WERI-Rb-1 (cell line): ENCODE measurements at places on chromosomes 12 and 14.

DNA sequence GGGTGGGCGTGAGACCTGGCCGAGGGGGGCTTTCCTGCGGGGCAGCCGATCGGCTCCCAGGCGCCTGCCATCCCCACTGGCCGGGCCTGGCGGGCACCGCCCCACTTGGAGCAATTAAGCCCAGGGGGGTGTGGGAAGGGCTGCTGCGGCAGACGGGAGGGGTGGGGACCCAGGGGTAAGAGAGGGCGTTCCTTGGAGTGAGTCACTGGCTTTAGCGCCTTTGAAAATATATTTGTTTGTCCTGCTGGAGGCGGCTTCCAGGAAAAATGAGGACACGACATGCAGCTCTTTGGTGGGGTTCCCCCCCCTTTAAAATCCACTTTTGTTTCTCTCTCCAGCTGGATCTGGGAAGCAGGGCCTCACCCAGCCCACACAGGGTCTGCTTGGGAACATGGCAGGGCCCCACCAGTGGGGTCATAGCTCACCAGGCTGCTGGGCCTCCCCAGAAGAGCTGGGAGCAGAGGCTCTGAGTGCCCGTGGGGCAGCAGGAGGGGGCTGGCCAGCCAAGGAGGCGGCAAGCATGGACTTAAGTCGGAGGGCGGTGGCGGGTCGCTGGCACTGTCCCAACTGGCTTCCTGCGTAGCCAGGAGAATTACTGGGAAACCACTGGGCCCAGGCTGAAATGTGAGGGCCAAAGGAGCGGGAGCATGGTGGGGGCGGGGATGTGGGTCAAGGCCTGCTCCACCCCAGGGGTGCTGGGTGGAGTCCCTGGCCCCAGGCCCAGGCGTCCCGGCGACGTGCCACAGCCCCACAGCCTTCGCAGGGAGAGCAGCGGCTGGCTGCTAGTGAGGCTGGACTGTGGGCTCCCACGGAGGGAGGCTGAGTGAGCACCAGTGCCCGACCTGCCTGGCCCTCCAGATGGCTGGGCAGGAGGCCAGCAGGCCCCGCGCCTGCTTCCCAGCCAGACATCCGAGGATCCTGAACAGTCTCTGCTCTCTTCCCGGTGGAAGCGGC is 128.0 kb downstream of the RFLNA start:
- peak; percentile 87 for DNase-seq

GRCh38 chr12:132685400-132685799 is 1.7 kb downstream of the POLE start:
- no peak for DNase-seq

GRCh38 chr12:104049903-104050356 is at the start of gene GLT8D2:
TSS of gene GLT8D2 (minus strand) at chr12:104050187. CDS start at chr12:104019648, 30,539 bp downstream.
- no peak for DNase-seq

DNA sequence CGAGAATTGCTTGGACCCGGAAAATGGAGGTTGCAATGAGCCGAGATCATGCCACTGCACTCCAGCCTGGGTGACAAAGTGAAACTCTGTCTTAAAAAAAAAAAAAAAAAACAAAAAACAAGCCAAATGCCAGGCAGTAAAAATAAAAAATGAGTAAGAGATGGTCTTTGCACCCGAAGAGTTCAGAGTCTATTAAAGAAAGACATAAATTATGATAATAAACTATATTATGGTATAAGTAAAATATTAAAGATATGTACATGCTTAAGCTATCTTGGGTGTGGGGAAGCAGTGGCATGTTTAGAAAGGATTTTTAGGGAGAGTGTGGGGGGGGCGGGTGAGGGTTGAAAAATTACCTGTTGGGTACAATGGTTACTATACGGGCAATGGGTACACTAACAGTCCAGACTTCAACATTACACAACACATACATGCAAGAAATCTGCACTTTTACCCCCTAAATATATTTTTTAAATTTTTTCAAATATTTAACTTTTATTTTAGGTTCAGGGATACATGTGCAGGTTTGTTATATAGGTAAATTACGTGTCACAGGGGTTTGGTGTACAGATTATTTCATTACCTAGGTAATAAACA is 99.3 kb downstream of the EEA1 start:
- DNase-seq: no peak

- no peak for DNase-seq
Observed at GRCh38 chr12:130859161-130859560, 12.7 kb upstream of the RAN start.

GRCh38 chr12:130669797-130670196 is 46.3 kb downstream of the RIMBP2 start:
- no peak for DNase-seq

DNA sequence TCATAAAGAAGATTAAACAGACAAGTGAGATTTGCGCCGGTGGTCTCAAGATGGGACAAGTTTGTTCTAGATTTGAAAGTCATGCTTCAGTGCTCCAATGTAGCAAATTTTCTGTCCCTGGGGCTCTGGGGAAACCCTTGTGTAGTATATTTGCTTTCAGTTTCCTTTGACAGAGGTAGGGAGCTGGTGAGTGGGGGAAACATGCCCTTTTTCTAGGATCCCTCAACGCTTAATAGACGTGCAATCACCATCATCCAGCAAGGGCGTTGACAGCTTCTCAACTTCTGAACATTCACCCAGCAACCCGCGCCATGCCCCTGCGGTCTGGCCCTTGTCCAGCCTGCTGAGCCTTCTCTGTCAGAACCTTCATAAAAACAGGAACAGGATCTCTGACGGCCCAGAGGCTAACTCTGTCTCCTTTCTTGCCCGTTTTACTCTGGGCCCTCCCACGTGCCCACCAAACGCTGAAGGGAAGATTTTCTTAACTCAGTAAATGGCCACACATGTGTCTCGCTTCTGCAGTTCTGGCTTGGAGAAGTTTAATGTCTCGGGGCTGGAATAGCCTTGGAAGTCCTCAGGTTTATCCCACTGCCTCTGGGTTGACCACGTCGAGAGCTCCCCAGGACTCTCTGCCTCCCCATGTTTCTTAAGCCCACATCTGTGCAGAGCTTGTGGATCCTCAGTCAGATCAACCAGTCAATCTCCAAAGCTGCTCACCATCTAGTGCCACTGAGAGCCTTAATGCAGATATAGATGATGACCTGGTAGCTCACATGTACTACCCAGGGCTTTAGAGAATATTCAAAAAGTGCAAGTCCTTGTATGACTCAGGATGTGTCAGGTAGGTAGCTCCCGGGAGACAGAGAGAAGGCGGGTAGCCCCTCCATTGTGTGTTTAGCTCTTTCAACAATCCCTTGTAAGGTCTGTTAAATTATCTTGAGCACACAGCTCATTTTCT is 58.1 kb upstream of the CCND2 start:
- DNase-seq: no peak

GRCh38 chr12:21788089-21788983 is 13.8 kb upstream of the KCNJ8 start:
- no peak for DNase-seq

DNA sequence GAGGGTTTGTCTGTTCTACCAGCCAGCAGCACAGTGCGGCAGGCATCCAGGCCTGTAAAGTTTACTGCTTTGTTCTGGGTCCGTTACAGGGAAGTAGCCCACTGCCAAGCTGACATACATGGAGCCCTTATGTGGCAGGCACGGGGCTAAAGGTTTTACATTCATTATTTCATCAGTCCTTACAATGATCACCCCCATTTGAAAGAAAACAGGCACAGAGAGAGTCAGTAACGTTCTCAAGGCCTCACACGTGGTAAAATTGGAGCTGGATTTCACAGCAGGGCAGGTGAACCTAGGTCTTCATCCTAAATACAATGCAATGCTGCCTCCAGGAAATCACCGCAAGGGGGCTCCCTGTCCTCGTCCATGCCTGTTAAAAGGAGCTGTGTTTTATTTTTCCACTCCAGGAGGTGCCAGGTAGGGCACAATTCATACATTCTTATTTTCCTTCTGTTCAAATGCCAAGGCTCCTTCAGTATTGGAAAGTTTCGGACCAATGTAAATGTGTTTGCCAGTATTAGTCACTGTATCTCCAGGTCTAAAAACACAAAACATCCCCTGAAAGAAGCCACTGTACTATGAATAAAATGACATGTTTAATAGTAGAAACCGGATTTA is 172.2 kb upstream of the GZMB start:
- DNase-seq: peak; percentile 59

GRCh38 chr12:123119808-123120207 is 31.1 kb downstream of the PITPNM2 start:
- no peak for DNase-seq

GRCh38 chr12:68559246-68559645 is 51.5 kb upstream of the RAP1B start:
- DNase-seq: no peak
